ENCODE measurements at places on chromosomes 4 and X.

DNA sequence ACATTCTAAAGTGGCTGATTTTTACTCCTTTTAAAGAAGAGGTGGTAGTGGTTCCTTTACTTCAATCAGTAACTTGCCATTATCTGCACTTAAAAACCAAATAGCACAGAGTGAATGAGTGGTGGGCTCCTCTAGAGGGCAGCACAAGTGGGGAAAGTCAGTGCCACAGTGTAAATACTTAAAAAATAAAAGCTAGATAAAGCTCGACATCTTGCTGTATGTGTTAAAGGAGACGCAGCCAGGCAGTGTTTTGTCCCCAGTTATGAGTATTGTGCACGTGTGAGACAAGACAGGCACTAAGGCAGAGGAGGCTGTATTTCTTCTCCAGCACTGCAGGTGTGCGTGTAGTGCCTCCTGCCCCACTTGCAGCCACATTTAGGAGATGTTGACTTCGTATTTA, 24.6 kb downstream of the NAP1L5 start:
- no peak for DNase-seq

DNA sequence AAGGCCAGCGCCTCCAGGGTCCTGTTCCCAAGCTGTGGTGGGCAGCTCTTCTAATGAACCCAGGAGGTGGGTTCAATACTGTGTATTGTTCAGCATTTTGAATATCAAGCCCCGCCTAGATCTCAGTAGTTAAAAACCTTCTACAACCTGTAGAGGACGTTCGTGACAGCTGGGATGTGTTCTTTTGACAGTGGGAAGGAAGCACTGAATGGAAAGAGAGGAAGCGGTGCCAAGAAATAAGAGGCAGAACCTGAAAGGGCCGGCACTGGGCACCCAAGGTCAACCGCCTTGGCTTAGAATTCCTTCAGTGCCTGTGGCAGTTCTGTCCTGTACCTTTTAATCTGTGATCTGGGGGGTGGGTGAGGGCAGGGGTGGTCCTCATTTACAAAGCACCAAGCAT, 73.1 kb downstream of the CC2D2A start:
- DNase-seq = no peak

DNA sequence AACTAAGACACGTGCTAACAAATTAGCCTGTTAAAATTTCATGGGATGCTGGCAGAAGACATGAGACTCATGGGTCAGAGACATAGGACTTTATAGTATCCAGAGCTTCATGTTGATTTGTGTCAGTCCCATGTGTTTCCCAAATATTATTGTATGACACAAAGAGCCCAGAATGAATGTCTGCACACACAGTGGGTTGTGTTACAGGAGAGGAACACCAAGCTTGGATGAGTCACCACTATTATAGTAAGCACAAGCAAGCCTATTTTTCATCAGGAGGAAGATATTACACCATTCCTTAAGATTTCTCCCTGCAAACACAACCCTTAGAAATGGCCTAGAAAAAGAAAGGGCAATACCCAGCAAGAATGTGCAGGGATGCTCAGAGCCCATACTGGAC, 15.4 kb downstream of the BBS12 start:
- no peak for DNase-seq

- no peak for DNase-seq
These were observed 417 bp downstream of the PPP2R2C start for GRCh38 chr4:6472008-6472386.

- DNase-seq = no peak
These were observed 31.6 kb downstream of the SEPSECS start for GRCh38 chr4:25128671-25129070.

- DNase-seq = no peak
These were observed 26.8 kb upstream of the SPARCL1 start for GRCh38 chr4:87555773-87556619.

GRCh38 chr4:153531976-153532626, 65.9 kb downstream of the TMEM131L start:
- DNase-seq = no peak

- DNase-seq = no peak
These were observed 50.1 kb upstream of the PHKA2 start for GRCh38 chrX:19034025-19034424.

- no peak for DNase-seq
These were observed 167.2 kb downstream of the COX18 start for GRCh38 chr4:72902354-72902753.

DNA sequence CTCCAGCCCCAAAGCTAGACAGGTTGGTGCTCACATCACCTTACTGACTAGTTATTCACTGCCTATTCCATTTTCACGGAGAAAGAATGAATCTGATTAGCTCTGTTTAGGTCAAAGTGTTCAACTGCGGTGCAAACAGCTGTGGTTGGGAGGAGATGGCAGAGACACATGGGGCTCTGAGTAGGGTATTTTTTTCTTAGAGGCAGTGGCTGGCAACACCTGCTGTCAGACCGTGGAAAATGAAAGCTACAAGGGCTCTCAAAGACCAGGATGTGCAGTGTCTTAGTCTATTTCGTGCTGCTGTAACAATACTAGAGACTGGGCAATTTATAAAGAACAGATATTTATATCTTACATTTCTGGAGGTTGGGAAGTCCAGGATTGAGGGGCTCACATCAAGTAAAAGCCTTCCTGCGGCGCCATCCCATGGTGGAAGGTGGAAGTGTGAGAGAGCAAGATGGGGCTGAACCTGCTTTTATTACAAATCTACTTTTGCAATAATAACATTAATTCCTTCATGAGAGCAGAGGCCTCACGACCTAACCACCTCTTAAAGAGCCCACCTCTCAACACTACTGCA, 10.6 kb downstream of the NYX start:
- no peak for DNase-seq

DNA sequence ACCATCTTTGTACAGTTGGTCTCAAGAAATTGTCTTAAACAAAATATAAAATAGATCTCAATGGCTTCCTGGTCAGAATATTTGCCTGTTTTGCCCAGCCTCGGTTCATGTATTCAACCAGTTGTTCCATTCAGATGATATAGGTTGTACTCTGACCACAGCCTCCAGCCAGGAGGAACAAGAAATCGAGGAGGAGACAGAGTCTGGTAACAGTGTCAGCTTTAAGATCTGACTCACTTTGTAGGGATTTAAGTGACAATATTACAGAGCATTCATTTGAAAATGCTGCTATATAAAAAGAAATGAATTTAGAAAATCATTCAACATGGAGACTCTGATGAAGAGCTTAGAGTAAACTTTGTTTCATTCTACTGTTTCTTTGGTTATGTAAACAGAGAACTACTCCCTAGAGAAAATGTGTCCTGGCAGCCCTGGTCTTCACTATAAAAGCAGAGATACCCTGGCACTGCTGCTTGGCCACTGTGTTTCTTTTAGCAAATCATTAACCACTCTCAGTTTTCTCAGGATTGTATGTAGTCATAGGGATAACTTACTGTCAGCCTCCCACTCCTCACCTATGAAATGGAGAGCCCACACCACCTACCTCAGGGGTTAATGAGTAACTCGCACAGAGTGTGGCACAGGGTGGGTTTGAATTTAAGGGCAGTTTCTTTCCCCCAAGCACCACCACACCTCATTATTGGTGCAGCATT, 53.5 kb downstream of the PAGE2 start:
- no peak for DNase-seq

DNA sequence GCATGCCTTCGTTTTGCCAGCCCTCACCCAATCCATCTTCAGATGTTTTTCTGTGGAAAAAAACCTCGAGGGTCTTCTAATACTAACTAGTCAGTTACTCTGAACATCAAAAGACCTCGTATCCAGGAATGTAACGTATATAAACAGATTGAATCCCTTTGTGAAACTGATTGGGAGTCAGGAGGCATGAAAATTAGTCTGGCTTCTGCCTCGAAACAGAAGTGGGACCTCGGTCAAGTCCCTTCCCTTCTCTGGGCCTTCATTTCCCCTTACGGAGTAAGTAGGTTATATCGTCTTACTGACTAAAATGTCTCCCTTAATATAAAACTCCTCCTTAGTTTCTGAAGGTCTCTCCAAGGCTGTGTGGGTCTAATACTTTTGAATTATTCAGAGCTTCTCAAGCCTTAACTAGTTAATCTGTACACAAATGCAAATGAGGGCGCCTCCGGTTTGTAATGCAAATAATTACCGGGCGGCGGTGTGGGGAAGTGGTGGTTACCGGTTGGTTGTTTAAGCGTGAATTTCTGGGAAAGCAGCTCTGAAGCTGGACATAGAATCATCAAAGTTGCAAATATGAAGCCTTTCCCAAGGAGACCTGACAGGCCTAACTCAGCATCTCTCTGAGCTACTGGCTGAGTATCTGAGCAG, 11.4 kb upstream of the NKRF start:
- no peak for DNase-seq

DNA sequence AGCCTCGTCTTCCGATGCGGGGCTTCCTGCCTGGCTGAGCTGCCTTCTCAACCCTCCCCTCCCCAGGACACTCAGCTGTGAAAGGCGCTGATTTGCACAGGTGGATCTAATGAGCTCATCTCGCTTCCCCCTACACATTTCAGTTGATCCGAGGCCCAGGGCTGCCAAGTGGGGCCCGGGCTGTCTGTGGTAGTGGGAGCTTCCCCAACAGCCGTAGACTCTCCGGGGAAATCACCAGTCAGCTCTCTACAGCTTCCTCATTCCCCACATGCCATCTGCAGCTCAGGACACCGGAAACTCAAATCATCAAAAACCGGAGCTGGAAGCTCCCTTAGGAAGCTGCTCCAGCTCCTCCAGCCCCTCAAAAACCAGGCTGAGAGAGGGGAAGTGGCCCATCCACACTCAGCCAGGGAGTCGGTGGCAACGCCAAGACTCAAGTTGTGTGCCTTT, 56.2 kb downstream of the SMIM20 start:
- DNase-seq = no peak

- no peak for DNase-seq
These were observed 63.0 kb downstream of the GPC3 start for GRCh38 chrX:133922390-133922771.

DNA sequence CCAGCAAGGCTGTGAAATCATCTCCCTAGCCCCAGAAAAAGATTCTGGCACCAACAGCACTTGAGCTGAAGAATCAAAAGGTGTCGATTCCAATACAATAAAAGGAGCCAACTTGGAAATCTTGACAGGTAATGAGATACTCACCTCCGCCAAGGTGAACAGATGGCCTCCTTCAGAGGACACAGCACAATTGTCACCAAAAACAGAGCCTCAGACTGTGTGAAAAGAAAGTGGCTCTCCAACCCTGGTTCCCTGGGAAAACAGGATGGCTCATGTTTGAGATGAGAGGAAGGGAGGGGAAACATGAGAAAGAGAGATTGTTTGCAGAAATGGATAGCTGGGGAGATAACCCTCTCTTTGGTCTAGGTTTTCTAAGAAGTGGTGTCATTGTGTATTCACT, 168.9 kb downstream of the HS3ST1 start:
- no peak for DNase-seq

DNA sequence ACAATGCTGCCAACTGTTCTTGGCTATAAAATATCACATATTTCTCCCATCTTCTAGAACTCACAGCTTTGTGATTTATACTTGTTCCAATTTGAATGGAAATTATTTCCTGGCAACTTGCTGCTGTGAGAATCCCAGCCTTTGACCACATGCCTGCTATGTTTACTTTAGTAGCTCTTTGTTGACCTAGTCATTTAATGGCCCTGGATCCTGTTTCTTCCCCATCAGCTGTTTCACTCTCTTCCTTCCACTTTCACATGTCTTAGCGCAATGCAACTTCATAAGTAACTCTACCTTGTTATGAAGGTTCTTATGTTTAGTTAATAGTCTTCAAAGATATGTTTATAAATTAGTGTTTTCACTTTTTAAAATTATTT, 1973.6 kb upstream of the AGA start:
- DNase-seq = no peak

DNA sequence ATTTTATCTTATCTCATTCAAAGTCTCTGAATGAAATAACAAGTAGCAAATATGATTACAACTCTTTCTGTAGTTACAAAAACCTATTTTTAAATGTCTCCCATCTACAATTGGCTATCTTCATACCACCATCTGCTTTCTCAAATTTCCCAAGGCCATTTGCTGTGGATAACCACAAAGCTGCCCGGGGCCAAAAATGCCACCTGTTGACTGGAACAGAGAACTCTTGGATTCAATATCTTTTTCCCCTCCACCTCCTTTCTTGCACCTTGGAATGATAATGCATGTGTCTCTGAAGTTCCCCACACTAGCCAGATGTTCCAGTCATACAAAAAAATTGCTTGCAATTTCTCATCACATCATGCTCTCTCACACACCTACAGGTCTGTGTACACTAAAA, 93.3 kb upstream of the SCML1 start:
- no peak for DNase-seq

DNA sequence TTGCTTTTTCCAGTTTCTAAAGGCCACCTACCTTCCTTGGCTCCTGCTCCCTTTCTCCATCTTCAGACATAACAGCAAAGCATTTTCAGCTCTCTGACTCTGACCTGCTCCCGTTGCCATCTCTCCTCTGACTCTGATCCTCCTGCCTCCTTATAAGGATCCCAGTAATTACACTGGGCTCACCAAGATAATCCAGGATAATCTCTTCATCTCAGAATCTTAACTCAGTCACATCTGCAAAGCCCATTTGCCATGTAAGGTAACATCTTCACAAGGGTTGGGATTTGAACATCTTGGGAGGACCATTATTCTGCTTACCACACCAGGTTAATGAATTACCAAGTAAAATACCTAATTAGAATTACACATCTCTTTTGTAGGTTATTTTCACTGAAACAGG, 41.3 kb upstream of the MAGED1 start:
- no peak for DNase-seq

- no peak for DNase-seq
These were observed 51.8 kb downstream of the LRP2BP start for GRCh38 chr4:185343726-185344581.

DNA sequence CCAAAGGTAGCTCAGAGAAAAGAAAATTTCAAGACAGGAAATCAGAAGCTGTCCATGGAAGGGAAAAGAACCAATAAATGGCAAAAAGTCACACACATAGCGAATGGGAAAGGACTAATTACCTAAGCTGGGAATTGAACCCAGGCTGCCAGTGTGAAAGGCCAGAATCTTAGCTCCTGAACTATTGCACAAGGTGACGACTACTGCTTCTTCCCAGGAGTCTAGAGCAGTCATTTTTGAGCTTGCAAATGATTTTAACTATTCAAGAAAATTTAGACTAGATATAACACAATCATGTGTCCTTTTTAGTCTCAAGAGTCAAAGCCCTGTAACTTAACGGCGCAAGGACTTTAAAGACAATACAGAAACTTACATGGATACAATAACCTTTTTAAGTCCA, 34.1 kb upstream of the ZNF81 start:
- DNase-seq = no peak

- no peak for DNase-seq
These were observed 2405.8 kb downstream of the PCDH7 start for GRCh38 chr4:33126002-33126401.

- DNase-seq = no peak
These were observed 59.9 kb downstream of the RTL9 start for GRCh38 chrX:110418316-110419235.

GRCh38 chrX:44889824-44890223, 16.8 kb downstream of the KDM6A start:
- no peak for DNase-seq

DNA sequence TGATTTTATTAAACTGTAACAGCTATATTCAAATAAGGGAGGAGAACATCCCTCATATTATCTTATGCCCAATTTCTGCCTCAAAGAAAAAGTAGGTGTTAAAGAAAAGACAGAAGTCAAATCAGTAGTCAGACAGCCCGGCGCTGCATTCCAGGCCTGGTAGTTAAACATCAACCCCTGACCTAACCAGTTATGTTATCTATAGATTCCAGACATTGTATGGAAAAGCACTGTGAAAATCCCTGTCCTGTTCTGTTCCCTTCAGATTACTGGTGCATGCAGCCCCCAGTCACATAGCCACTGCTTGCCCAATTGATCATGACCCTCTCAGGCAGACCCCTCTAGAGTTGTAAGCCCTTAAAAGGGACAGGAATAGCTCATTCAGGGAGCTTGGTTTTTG, 269.9 kb upstream of the GALNT7 start:
- DNase-seq = no peak

All from stimulated activated CD4-positive, alpha-beta T cell treated with anti-CD3 and anti-CD28 coated beads, Interleukin-15, amount 100 ng/mL, for 1 hour (primary cell).